Anterior cingulate cortex (tissue), 58 donors: ENCODE measurements at places on chromosomes 12 and 14.

DNA sequence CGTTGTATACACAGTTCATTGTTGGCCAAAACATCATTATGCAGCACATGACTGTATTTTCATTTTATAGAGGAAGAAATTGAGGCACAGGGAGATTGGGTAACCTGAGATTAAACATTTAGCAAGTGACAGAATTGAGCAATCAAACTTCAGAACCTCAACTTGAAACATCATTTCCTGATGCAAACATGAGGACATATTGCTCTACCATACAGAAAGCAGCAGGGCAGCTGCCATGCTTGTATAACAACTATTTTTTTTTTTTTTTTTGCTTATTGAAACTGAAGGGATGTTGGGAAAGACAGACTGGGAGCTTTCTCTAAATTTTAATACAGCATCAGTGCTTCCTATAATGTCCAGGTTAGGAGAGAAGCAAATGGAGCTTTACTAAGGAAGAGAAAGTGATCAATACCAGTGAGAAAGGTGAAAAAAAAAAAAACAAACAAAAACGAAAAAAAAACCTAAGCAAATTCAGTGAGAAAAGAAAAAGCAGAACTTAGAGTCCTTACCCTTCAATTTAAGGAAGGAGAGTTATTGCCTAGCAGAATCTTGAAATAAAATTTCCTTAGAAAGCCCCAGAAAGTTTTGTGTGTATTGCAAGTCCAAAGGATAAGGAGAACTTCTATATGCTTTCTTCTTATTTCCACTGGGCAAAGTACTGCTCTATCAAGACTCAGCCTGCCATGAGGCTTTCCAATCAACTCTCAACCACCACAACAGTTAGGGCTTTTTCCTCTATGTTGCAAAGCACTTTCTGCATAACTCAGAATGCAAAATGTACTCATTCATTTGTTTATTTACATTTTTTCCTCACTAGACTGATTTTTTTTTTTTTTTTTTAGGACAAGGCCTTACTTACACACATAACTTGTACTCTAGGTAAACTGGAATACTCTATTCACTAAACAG lies 21.6 kb downstream of the BTG1 start:
- no peak for DNase-seq

DNA sequence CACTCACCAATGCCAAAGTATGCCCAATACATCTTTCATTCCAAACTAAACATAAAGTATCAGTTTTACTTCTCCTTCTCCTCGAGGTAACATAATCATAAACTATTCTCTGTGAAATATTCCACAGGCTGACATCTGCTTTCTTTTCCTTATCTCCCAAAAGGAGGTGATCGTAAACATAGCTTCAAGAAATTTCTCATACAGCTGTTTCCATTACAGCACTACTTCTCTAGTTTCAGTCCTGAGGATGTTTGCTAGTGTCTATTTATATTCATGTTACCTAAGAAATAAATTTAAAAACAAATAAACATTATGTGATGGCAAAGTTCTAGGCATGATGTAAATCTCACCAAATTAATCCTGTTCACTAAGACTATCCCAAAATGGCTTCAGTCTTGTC lies 90.1 kb upstream of the CPSF6 start:
- DNase-seq, result no peak

- DNase-seq, result no peak
Observed at GRCh38 chr12:59637692-59638070, 41.9 kb downstream of the SLC16A7 start.

- no peak for DNase-seq
Observed at GRCh38 chr12:7869137-7869536, 3.6 kb downstream of the SLC2A14 start.

DNA sequence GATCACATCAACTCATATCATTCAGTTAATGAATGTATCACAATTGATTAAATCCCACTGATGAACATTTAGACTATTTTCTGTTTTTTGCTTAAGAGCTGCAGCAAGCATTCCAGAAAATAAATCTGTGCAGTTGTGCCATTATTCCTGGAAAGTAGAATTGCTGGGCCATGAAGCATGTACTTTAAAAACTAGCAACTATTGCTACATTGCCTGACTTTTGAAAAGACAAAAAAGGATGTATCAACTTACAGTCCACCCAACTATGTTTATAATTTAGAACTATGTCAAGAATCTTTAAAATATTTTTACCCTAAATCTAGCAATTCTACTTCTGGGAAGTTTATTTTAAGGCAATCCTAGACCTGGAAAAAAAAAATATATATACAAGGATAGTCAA lies 33.4 kb upstream of the ERGIC2 start:
- no peak for DNase-seq
